ENCODE measurements at places on chromosomes 4 and X.

DNA sequence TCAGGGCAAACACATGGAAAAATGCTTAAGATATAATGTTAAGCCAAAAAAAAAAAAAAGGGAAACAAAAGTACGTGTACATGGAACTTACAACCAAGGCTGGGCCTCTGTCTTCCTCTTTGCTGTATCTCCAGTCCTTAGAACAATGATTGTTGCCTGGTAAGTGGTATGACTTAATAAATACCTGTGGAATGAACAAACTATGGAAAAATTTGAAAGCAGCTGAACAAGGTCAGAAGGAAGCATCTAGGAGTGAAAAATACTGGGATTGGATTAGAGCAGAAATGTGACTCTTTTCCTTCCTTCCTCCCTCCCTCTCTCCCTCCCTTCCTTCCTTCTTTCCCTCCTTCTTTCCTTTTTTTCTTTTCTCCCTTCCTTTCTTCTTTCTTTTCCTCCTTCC is 54.2 kb upstream of the SMIM10 start:
- DNase-seq = no peak

- peak; percentile 85 for DNase-seq
Observed at GRCh38 chr4:1293991-1294390, 4.3 kb downstream of the MAEA start.

DNA sequence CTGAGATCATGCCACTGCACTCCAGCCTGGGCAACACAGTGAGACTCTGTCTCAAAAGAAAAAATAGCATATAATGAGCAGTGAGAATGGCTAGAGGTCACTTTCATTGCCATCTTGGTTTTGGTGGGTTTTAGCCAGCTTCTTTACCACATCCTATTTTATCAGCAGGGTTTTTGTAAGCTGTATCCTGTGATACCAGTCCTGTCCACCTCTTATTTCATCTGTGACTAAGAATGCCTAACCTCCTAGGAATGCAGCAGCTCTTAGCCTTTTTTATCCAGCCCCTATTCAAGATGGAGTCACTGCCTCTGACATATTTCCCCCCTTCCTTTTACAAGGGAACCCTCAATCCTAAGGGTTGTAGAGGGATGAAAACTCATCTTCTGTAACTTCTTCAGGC is 26.1 kb upstream of the IGFBP7 start:
- DNase-seq = no peak

DNA sequence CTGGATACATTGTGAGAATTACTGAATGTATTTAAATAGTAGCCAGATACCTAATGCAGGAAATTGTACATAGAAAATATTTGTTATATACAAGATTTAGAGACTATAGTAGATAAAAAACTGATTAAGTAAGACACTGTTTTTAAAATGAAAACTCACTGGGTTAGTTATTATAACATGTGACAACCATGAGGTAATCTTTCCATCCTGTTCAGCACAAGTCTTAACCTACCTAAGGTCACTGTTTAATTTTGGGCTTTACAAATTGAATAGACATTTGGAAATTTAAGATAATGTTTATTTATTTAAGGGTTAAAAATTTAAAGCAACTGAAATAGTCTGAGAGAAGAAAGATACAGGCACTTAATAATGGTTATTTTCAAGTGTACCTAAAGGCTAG is 102.1 kb downstream of the STIM2 start:
- DNase-seq = no peak
